Stimulated activated CD8-positive, alpha-beta memory T cell treated with anti-CD3 and anti-CD28 coated beads, Interleukin-7, amount 100 ng/mL, for 1 hour (primary cell): ENCODE measurements at places on chromosomes 4 and X.
A peak's percentile ranks its signal among the peaks of the same experiment; 100 is the strongest.

- no peak for DNase-seq
Measured at GRCh38 chrX:103396660-103397059, 20.3 kb downstream of the BEX3 start.

DNA sequence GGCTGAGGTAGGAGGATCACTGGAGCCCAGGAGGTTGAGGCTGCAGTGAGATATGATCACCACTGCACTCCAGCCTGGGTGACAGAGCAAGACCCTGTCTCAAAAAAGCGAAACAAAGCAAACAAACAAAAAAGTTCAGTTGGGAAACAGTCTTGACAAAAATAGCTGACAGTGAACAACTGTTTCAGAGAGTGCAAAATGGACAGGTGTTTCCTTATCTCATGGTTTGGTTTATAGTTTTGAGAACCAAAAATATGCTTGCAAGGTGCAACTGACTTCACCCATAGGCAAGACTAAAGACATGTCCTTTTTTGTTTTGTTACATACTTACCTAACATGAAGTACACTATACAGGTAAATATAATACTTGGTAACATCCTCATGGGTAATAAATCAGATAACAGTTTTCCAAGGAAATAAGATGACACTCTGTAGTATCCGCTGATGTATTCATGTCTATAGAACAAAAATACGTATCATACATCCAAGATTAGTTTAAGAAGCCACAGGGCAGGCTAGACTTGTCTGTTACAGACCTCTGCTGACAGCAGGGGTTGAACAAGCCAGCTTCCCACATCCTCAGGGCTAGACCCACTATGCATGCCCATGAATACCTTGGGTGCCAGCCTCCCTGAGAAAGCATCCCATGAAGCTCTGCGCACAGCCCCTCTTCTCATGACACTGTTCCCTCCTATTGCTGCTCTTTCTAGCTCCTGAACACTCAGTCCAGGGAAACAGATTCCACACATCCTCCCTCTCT, 59.3 kb downstream of the ABCG2 start:
- no peak for DNase-seq

- no peak for DNase-seq
Measured at GRCh38 chr4:2881431-2881830, 37.8 kb downstream of the ADD1 start.

DNA sequence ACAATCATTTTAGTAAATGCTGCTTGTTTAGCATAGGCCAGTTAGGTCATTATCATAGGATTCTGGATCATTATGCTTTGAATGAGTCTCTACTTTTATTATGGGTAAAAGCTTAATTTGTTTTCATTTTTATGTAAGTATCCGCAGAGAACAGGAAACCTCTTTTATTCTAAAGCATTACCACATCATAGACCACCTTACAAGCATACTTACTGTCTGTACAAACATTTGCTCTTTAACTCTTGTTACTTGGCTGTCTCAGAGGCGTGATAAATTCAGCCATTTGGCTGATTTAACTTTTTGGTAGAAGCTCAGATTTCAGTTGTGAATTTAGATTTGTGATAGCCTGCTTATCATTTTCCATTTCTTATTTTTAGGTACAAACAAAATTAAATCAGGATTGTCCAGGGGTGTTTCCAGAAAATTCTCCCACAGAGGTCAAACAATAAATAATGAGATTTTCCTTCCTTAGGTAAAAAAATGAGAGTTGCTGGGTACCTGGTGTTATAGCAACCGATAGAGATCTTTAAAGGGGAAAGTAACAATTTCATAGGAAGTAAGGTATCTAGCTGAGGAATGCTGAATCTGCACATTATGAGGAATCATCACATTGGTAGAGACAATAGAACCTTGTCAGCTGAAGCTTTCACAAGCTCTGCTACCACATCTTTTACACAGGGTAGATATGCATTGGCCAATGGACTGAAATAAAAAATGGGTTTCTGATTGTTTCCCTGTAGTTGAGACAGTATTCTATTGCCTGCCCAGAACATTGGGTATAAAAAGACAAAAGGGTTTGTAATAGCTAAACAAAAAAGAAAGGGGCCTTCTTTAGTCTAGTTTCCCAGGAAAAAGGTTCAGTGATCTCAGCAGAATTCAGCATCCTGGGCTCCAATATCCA, 62.5 kb downstream of the NDNF start:
- DNase-seq: no peak

DNA sequence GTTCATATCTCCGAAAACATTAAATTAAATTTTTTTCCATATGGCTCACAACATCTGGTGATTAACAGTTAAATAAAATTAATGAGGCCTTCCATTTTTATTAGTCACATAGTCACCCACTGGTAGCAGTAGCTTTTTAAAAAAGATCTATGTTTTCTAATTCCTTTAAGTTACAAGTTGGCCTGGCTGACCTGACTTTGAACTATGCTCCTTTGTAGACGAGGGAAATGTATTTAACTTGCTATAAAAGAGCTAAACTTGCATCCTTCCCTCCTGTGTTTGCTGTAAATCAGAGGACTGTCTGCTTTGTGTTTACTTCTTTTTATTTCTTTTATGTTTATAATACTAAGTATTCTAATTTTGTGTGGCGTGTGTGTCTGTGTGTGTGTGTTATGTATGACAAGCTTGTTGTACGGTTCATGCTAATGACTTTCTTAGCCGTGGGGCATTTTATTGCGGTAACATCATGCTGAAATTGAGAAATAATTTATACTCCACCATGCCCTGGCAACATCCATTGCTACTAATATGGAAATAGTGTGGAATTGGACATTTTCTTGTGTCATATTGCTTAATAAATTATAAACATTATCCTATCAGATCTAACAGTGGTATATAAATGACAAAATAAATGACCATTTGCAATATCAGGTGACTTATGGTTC, 241.7 kb downstream of the SNCA start:
- no peak for DNase-seq

DNA sequence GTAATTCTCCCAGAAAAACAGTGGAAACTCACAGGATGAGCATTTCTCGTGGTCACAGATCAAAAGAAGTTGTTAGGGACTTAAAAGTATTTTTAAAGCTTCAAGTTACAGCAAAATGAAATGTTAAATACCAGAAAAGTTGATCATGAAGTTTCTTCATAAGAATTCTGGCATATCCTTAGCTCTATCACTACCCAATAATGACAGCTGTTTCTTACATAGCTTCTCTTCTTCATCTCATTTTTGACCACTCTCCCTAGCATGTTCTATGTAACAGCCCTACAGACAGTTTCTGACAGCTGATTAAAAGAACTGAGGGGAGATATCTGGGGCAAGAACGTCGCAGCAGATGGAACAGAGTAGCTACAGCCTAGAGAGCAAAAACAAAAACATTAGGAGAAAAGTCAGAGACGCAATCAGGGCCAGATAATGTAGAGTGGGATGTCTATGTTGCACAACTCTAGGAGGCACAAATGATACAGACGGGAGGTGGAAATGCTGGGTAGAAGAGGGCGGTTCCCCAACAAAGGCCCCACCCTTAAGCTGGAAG, 108.7 kb downstream of the CORIN start:
- no peak for DNase-seq

- no peak for DNase-seq
Measured at GRCh38 chrX:11190745-11191510, 79.8 kb downstream of the HCCS start.

DNA sequence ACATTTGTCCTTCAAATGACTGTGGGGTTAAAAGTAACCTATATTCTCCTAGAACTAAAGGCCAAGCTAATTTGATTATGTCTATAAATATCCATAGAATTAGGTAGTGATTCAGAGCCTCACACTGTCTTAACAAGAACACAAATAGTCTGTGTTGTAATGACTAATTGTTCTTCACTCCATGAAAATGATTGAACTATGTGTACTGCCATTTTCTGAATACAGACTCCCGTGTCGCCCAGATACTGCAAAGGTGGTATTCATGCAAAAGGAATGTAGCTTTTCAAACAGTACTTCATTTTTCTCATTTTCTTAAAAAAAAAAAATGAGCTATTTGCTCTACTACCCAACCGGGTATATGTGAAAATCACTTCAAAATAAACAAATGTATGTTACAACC, 11.3 kb upstream of the PHKA2 start:
- no peak for DNase-seq

GRCh38 chr4:23728393-23728792, 161.5 kb downstream of the PPARGC1A start:
- DNase-seq: no peak

- no peak for DNase-seq
Measured at GRCh38 chr4:76515975-76516843, 81.2 kb downstream of the SHROOM3 start.

- no peak for DNase-seq
Measured at GRCh38 chr4:2354118-2354517, 64.3 kb downstream of the ZFYVE28 start.

DNA sequence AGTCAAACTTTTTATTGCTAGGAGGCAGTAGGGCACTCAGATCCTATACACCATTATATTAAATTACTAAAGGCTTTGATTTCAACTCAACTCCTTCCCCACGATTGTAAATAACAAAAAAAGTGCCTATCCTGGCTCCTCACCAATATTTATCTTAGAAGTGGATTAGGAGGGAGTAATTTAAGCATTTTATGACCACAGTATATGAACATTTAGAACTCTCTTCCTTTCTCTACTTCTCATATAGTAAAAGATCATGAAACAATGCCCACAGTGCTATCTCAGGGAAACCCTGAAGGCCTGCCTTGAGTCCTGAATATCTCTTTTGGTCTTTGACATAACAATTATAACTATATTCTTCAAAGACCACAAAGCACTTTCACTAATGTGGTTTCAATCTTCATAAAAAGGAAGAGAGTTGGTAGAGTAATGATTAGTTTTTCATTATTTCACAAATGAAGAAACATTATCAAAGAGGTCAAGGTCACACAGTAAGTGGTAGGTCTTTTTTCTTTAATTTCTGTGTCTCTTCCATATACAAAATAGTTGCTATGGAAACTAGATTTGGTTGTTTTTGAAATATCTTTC, 29.1 kb upstream of the ADH1C start:
- no peak for DNase-seq

- no peak for DNase-seq
Measured at GRCh38 chr4:81019006-81019405, 11.5 kb upstream of the BMP3 start.

GRCh38 chr4:94577136-94577535, 125.4 kb downstream of the PDLIM5 start:
- no peak for DNase-seq

DNA sequence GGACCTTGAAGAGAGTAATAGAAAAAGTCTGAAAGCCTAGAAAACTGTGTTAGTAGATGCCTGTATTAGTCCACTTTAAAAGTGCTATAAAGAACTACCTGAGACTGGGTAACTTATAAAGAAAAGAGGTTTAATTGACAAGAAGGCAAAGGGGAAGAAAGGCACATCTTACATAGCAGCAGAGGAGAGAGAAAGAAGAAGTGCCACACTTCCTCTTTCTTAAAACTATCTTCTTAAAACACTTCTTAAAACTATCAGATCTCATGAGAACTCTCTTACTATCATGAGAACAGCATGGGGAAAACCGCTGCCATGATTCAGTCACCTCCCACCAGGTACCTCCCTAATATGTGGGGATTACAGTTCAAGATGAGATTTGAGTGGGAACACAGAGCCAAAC, 18.8 kb upstream of the COL25A1 start:
- no peak for DNase-seq

GRCh38 chrX:7635604-7636003, 207.4 kb upstream of the VCX start:
- DNase-seq: no peak

DNA sequence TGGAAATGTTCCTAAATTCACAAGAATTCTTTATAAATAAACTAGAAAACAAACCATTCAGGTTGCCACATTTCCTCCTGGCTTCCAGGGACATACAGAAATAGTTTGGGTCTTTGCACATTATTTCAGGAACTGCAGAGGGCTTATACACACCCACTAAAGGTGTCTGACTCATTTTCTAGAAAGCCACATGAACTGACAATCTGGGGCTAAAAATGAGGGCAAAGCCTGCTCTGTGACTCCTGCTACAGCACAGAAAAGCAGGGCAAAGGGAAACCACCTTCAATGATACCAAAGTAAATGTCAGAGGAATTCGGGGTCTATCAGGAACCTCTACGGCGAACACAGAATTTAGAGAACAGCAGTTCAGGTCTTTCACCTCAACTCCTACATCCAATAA, 112.2 kb upstream of the MAP3K15 start:
- DNase-seq: no peak

DNA sequence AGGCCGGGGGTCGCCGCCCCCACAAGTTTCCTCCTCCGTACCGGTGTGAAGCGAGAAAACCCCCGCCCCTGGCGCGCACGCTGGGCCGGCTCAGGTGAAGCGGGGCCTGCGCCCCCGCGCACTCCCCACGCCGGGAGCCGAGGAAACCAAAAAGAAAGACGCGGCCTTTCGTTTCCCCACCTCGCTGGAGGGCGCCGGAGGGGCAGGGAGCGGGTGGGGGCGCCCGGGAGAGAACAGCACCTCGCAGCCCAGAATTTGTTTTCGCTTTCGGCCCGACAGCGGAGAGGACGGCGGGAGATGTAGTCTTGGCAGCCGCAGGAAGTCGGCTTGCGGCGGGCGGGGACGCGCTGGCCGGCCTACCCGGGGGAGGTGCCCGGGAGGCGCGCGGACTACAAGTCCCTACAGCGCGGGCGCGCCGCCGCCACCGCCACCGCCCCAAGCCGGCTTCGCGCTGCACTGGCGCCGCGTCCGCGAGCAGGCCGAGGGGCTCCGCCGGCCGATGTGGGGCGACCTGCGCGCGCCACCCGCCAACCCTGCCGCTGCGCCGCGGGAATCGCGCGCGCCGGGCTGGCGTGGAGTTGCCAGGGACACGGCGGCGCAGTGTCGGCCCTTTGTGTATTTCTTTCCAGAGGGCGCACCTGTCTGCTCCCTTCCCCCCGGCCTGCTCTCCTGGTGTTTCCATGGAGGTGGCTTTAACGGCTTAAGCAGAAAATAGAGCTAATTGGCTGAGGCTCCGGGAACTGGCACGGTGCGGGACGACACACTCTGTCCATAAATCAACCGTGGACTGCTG, at the start of gene OTUD4:
Gene OTUD4 (minus strand): TSS at position 292 of the 793 bp plus-strand sequence. CDS start 616 bp downstream, outside the sequence.
- DNase-seq: peak; percentile 84

GRCh38 chr4:148025981-148026380, 294.1 kb downstream of the ARHGAP10 start:
- no peak for DNase-seq

- no peak for DNase-seq
Measured at GRCh38 chr4:89295415-89295927, 12.1 kb downstream of the GPRIN3 start.

- DNase-seq: no peak
Measured at GRCh38 chrX:38371641-38372040, 19.2 kb downstream of the OTC start.

GRCh38 chr4:24364852-24365251, 219.5 kb downstream of the DHX15 start:
- no peak for DNase-seq

GRCh38 chr4:2637956-2638552, 101.6 kb downstream of the FAM193A start:
- DNase-seq: no peak
